ENCODE measurements at places on chromosomes 2 and 18.

DNA sequence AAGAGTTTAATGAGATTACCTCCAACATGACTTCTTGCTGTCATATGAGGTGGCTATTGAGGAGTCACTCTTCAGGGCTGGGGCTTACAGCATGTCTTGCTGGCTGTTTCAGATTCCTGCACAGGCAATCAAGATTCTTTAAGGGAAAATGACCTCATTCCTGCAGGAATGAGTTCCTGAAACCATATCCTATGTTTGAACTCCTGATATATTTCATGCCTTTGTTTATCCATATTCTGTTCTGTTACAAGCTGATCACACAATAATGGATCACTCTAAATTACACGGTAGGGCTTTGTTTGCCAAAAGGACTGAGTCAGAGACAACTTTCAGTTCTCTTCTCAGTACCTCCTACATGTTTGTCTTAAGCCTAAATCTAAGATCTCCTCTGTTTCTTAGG is 879.8 kb upstream of the PIK3C3 start:
- no peak for DNase-seq

DNA sequence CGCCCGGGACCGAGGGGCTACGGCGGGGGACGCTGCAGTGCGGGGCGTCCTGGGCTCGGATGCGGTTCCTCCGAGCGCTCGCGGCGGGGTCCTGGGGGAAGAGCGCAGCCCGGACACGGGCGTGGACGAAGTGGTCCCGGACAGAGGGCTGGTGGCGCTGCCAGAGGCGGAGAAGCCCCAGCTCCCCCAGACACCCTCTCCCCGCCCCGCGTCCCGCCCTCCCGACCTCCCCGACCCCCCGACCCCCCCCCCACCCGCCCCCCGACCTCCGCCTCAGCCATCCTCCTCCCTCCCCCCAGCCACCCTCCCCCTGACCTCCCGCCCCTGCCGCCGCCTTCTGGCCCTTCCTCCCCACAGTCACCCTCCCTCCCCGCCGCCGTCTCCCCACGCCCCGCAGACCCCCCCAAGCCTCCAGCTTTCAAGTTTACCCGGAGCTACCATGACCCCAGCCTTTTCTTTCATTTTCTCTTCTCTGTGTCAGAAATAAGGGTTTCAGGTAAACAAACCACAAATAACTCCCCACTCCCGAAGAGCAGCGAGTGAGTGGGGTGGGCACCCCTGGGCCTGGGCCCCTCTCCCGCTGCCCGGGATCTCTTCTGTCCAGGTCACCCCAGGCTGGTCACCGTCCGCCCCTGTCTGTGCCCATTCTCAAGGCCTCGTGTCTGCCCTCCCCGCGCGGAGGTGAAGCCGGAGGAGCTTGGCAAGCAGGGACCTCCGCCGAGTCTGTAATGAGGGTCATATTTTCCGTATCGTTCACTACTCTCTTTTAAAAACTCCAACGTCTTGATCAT is 5.1 kb downstream of the NFATC1 start:
- DNase-seq, result no peak

- no peak for DNase-seq
These were observed 34.7 kb downstream of the TRABD2A start for GRCh38 chr2:84846041-84846663.

- no peak for DNase-seq
These were observed 477.5 kb downstream of the SLC4A3 start for GRCh38 chr2:220104871-220105351.

DNA sequence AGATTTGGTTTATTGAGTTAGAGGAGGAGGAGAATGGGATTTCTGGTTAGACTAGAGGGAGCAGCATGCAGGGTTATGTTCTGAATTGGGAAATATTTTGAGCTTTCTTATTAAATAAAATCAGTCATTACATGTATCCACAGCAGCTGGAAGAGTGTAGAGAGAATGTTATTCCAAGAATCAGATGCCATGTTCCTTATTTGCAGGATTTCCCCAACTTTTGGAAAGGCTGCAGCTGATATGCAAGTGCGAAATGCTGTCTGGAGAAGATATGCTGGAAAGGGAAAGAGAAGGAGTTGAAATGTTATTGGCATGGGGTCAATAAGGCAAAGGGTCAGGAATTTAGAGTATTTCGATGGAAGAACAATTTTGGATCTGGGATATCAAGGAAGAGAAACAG is 255.8 kb downstream of the MTX2 start:
- DNase-seq, result no peak

- no peak for DNase-seq
These were observed at the start of gene ZBTB7C for GRCh38 chr18:48408727-48409590. Gene ZBTB7C, minus strand, starts transcription at chr18:48409383.

- no peak for DNase-seq
These were observed 143.5 kb downstream of the LDLRAD4 start for GRCh38 chr18:13362051-13362450.

- no peak for DNase-seq
These were observed 158.8 kb upstream of the SIX2 start for GRCh38 chr2:45167920-45168629.

GRCh38 chr2:207772081-207772843 is 2.6 kb upstream of the FZD5 start:
- no peak for DNase-seq

GRCh38 chr2:38750011-38750890 is 910 bp downstream of the SRSF7 start:
- no peak for DNase-seq

GRCh38 chr2:133768256-133768655 is 200.0 kb upstream of the NCKAP5 start:
- DNase-seq, result no peak

DNA sequence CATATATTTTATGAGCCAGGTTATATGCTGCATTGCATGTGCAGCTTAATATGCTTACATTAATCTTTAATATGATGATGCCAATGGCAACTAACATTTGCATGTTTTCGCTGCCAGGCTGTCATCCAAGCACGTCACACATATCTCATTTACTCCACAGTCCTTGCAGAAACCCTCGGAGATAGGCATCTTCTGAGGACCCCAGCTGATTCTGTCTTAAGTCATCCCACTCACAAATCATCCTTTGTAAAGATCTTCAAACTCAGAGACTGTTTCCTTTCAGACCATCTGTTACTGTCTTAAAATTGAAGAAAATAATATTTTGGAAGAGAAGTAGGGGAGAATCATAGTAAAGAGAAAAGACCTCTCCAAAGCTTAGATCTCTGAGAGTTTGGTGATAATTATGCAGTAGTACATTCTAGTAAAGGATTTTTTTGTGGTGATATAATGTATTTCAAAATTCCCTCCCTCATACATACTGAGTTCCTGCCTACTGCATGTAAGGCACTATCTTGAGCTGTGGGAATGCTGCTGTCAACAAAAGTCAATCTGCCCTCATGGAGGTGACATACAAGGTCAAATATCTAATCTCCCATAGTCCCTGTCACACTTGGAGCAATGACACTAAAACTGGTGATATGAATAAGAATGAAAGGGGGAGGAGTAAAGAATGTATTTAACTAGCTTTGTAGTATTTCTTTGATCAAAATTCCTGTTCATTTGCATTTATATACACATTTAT is 11.0 kb downstream of the ITGA4 start:
- DNase-seq, result no peak
